Endothelial cell of umbilical vein (primary cell): ENCODE measurements at places on chromosomes 11 and 22. TPM values are rescaled to one million over a fixed set of nuclear protein-coding genes. Genes with fewer than 3 reads are reported as not detected.
A peak's percentile ranks its signal among the peaks of the same experiment; 100 is the strongest.

DNA sequence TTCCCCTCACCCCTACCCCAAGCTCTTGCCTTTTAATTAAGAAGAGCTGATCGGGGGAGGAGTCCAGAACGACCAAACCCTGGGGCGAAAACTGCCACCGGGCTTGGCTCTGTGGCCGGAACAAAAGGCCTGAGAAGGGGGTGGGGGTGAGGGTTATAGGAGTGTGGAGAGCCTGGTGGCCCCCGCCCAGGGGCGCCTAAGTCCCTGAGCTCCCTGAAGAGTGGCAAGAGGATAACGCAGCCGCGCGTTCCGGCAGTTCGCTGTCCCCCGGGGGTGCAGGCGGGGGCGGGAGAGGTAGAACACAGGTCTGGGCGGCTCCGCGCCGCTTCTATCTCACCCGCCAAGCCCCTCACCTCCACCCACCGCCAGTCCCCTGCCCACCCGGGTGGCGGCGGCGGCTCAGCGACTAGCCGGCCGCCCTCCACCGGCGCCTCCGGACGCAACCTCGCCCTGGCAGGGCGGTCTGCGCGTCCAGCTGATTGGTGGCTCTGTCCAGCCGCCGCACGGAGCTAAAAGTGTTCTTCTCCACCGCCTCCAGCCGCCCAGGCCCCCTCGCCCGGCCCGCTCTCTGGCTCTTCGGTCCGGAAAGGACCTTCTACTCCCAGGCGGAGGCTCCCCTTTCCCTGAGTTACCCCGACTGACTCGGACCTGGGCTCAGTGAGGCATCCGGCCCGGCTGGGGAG, 18.7 kb upstream of the BDNF start:
- H3K27ac ChIP-seq = no peak overlapping the region
- peaks cover 77% of the 10 kb centered on the region for H3K27me3 ChIP-seq
- peak overlapping the region; percentile 66 for H3K4me3 ChIP-seq
- peak; percentile 44 for DNase-seq
- H3K4me1 ChIP-seq = peaks cover 14% of the 10 kb centered on the region

GRCh38 chr22:27885977-27886842, 32.8 kb downstream of the PITPNB start:
- H3K27ac ChIP-seq = peak overlapping the region; percentile 81
- peaks cover 50% of the 10 kb centered on the region for H3K4me1 ChIP-seq
- DNase-seq = peak; percentile 85
- no peaks in the 10 kb centered on the region for H3K27me3 ChIP-seq
- peaks cover 19% of the 10 kb centered on the region for H3K36me3 ChIP-seq

The SLC22A8 gene
- not detected in 2 replicates for total RNA-seq

- DNase-seq = no peak
- no peaks in the 10 kb centered on the region for H3K36me3 ChIP-seq
- no peaks in the 10 kb centered on the region for H3K4me1 ChIP-seq
- no peak overlapping the region for H3K4me3 ChIP-seq
- H3K27ac ChIP-seq = no peak overlapping the region
Observed at GRCh38 chr11:83367745-83368144, 81.6 kb upstream of the CCDC90B start.
